NCI-H82 (cell line): ENCODE measurements at places on chromosomes 3 and 15.

- DNase-seq, result peak; percentile 59
These were observed 24.6 kb downstream of the TRA2B start for GRCh38 chr3:185912929-185913901.

- peak; percentile 61 for DNase-seq
These were observed at the start of gene SLC27A2 for GRCh38 chr15:50181969-50182218. SLC27A2 (plus strand) TSS chr15:50182196; CDS start chr15:50182428, 232 bp downstream.

- no peak for DNase-seq
These were observed 33.1 kb downstream of the LPP start for GRCh38 chr3:188187053-188187452.

- no peak for DNase-seq
These were observed 234.1 kb downstream of the OPA1 start for GRCh38 chr3:193827040-193827669.

- DNase-seq, result no peak
These were observed 429.8 kb upstream of the TPM1 start for GRCh38 chr15:62612771-62613170.

- no peak for DNase-seq
These were observed 8.4 kb downstream of the HACL1 start for GRCh38 chr3:15592968-15593367.

GRCh38 chr3:126448136-126448892 is 27.4 kb downstream of the ZXDC start:
- no peak for DNase-seq

- DNase-seq, result no peak
These were observed 129.0 kb downstream of the THSD4 start for GRCh38 chr15:71244250-71244649.

GRCh38 chr3:78792733-78793132 is 975.1 kb downstream of the ROBO1 start:
- no peak for DNase-seq

DNA sequence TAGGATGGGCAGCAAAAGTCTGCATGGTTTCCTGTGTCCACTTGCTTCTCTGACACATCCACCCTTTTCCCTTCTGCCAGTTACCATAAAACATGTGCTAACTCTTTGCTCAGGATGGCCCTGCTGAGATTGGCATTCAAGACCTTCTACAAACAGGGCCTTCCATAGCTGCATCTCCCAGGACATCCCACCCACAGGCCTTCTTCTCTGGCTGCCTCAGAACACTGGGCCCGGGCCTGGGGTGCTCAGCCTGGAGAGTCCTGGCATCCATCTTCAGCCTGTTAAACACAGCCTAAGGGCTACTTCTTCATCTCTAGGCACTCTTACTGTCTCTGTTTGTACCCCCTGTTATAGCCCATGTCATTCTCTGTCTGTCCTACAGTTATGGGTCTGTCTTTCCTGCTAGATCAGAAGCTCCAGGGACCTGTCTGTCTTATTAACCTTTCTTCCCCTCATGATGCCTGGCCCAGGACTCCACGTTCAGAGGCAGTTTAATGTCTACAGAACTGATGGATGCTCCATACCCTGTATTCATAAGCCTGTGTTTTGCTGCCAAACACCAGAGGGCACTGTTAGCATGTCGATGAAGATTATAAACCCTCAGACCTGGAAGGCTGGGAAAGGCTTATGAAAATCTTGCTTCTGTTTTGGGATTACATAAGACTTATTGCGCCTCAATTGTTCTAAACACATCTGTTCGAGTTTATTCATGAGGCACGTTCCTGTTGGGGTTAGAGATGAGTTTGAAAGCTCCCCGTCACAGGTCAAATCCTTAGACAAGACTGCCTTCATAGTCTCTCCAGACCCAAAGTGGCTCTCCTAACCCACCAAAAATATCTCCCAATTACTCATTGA is 16.5 kb downstream of the SEMA3G start:
- DNase-seq, result peak; percentile 91

- DNase-seq, result peak; percentile 78
These were observed 179.9 kb upstream of the C2CD4B start for GRCh38 chr15:62344806-62345539.

DNA sequence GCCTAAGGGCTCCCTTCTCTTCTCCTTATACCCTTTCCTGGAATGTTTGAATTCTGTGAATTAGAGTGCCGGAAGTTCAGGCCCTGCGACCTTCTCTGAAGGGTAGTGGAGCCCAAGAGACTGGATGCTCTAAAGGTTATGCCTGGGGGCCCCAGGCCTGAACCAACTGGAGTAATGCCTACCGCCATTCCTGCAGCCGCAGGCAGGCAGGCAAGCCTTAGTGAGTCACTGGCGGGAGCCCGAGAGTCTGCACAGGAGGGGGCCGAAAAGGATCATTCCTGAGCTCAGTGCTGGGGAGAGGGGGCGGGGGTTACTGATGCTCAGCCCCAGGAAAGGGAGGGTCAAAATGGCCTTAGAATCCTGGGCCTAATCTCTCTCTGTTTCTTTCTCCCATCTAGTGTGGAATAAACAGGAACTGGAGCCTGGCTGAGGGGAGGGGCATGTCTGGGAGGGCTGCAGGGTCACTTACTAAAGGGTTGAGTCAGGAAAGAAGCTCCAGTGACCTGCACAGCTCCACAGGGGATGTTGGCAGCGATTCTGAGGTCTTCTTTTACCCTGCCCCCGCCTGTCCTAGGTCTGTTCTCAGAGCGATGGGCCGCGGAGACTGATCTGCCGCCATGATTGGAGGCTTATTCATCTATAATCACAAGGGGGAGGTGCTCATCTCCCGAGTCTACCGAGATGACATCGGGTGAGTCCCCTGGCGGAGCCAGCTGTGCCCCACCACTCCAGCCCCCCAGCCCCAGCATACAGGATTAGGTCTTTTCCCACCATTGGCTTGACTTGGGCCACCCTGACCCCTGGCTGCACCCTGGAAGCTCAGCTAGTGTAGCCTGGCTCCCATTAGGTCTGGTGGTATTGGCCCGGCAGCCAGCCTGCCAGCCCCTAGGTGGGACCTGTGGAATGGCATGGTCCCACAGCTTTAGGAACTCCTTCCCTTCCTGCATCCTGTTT is 2.0 kb downstream of the AP2M1 start:
- DNase-seq, result peak; percentile 96

DNA sequence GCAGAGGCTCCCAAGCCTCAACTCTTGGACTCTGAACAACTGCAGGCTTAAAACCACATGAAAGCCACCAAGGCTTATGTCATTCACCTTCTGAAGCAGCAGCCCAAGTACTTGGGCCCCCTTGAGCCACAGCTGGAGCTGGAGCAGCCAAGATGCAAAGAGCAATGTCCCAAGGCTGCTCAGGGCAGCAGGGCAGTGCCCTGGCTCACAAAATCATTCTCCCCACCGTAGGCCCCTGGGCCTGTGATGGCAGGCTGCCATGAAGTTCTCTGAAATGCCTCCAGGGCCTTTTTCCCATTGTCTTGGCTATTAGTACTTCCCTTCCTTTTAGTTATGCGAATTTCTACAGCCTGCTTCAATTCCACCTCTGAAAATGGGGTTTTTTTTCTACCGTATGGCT is 83.4 kb downstream of the DCLK3 start:
- no peak for DNase-seq

GRCh38 chr3:28924744-28925360 is 356.0 kb upstream of the RBMS3 start:
- DNase-seq, result no peak

DNA sequence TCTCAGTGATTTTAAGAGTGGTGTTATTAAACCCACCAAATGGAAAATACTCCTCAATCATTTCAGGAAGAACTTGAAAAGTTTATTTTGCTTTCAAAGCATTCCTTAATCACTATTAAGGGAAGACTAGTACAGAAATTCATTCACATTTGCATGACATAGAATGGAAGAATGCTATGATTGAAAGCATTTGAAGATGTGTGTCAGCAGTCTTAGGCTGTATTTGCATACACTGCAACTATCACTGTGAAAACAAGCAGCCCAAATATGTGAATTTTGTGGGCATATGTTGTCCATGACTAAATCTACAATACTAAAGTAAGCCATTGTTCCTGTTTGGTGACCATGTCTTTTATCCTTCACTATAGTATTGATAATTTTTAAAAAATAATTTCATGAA is 95.8 kb downstream of the CNTN3 start:
- DNase-seq, result no peak

DNA sequence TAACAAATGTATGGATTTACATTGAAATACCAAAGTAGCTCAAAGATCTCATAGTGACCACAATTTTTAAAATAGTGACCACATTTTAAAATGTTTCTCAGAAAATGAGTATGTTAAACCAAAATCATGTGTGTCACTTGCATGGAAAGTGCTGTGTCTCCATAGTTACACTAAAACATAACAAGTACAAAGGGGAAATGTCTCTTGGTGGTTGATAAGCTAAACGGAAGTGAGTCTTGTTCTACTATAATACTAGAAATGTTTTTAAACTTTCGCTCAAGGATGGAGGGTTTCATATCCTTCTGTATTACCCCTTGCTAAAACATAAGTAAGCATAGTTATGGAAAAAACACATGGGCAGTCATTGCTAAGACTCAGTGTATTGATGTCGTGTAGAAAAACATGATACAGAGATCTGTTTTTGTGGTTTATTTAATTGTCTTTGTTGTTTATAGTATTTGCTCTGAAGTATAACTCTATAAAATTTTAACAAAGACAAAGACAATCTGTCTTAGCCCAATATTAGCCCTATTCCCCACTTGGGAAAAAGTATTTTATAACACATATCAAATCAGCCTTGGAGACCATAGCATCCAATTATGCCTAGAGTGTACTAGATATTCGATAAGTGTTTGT is 27.0 kb upstream of the DENND4A start:
- DNase-seq, result no peak

GRCh38 chr3:133769536-133769935 is 23.3 kb downstream of the TF start:
- DNase-seq, result no peak

DNA sequence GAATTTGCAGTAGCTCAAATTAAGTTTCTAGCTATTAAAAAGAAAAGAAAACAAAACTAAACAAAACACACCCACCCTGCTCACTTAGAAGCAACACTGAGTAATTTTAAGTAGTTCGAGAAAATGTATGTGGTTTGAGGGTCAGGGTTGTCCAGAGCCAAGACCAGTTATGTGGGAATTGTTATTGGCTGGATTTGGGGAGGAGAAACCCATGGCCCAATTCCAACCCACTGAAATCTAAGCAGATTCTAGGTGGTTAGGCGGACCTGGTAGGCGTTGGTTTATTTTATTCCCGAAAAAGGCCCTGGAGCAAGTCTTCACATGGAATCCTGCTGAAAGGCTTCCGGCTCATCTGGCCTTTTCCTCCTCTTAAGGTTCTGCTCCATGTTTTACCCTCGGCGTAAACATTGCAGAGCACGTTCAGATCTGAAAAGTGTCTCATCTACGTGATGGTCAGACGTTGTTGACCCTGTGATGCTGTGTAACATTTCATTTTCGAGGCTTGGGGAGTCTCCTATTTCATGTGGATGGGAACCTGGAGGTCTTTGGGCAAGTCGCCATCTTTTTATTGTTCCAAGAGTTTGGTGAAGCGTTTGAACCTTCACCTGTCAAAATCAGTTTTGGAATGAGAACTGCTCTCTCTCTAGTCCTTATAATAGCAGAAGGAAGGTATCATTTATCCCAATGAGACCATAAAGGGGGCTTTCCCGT is 64.0 kb downstream of the FLNB start:
- DNase-seq, result no peak

- DNase-seq, result peak; percentile 62
These were observed 1.2 kb downstream of the CLSTN2 start for GRCh38 chr3:139935866-139936817.

GRCh38 chr15:26113296-26113695 is 250.2 kb upstream of the ATP10A start:
- DNase-seq, result no peak

DNA sequence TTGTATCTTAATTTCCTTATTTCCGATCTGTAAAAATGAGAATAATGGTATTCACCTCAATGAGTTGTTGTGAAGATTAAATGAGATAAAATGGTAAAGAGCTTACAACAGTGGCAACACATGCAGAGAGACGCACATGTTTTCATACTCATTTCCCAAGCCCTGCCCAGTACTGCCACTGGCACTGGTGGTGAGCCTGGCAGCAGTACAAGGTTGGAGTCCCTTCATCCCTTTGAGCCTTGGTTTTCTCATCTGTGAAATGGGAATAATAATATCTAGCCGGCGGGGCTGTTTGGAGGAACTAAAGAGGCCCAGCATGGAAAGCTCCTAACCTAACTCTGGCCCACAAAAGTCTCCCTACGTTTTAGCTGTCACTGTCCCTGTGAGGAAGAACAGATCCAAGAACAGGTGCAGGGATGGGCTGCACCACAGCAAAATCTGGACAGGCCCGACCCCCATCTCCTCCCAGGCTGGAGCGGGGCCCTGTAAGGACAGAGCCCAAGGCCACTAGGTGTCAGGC is 866 bp upstream of the CD276 start:
- DNase-seq, result no peak

DNA sequence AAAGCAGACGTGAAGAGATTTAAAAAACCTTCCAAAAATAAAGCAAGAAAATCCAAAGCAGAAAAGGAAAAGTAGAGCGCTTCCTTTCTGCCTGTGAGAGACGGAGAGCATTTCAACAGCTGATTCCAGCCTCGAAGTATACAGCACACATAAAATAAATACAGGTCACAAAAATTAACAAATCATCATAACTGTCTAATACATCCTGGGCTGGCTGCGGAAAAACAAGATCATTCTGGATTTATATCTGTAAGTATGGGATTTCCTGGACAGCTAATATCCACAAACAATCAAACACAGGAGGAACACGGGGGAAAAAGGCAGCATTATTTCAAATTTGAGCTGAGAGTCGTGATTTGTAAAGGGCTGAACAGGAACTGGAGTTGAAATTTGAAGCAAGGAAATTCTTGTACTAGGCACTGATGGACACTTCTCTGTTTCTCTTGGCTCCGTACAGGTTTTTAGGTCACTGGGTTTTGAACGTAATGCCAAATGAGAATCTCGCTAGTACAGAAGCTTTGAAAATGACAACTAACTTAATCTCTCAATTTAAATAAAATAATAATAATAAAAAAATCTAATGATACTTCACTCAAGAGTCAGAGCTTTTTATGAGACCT is 577.7 kb downstream of the FOXP1 start:
- DNase-seq, result no peak

- DNase-seq, result peak; percentile 93
These were observed 860 bp downstream of the RASA2 start for GRCh38 chr3:141487521-141488252.

- peak; percentile 23 for DNase-seq
These were observed 233.0 kb upstream of the SATB1 start for GRCh38 chr3:18657858-18658820.
